T-helper 17 cell (primary cell): ENCODE measurements at places on chromosomes 3 and 15.
A peak's percentile ranks its signal among the peaks of the same experiment; 100 is the strongest.

DNA sequence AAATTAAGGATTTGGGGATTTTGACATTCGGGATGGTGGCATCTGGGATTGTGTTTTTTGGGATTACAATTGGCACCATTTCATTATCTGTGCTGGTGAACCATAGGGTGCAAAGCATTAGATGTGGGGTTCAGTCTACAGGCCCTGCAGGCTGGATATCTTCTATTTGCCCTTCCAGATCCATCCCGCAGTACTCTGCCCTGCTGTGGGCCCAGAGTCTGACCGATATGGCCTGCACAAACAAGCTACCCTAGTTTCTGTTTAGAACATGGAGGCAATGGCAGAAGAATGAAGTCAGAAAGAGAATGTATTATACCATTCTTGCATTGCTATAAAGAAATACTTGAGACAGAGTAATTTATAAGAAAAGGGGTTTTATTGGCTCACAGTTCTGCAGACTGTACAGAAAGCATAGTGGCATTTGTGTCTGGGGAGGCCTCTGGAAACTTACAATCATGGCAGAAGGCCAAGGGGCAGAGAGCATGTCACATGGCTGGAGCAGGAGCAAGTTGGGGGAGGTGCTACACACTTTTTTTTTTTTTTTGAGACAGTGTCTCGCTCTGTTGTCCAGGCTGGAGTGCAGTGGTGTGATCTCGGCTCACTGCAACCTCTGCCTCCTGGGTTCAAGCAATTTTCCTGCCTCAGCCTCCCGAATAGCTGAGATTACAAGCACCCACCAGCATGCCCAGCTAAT is 93.7 kb downstream of the NCEH1 start:
- DNase-seq, result no peak

- no peak for DNase-seq
These were observed 8.6 kb downstream of the SPG11 start for GRCh38 chr15:44654858-44655257.

DNA sequence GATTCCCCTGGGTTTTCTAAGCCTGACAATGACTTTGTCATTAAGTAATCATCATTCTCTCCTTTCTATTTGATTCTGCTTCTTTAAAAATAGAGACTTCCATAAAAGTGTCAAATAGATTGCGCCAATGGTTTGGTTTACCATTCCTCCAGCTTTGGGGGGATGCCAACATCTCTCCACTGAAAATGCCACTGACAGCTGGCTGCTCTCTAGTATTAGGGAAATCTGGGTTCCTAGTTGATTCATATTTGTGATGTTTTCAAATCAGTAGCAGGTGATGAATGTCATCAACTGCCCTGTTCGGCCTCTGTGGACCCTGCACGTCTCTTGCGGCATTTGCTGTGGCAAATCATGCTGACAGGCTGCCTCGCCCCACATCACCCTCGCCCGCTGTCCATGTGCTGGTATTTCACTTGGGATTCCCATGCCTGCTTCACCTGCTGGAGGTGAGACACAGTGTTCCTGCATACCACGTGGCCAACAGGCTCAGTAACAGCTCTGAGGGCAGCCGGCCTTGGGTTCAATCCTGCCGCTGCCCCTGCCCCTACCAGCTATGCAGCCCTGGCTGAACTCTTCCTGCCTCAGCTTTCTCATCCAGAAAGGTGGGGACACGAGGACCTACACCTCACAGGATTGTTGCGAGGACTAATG is 28.1 kb downstream of the ZXDC start:
- DNase-seq, result no peak

- no peak for DNase-seq
These were observed 469.4 kb upstream of the ATP11B start for GRCh38 chr3:182323898-182324297.

GRCh38 chr3:52197499-52197841 is 490 bp upstream of the ALAS1 start:
- DNase-seq, result no peak

DNA sequence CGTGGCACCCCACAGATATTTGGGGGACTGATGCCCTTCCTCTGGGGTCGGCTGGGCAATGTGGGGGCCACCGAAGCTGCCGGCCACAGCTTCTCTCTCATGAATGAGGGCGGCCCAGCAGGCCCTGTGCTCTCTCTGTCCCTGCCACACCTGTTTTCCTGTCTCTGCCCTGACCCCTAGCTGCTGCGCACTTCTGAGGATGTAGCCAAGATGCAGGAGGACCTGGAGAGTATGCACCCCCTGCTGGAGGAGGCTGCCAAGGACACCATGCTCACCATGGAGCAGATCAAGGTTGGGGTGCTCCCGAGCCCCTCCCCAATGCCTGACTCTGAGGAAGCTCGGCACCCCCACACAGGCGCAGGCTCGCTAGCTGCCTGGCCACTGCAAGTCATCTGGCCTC is 59.7 kb downstream of the SEMA3G start:
- DNase-seq, result no peak

DNA sequence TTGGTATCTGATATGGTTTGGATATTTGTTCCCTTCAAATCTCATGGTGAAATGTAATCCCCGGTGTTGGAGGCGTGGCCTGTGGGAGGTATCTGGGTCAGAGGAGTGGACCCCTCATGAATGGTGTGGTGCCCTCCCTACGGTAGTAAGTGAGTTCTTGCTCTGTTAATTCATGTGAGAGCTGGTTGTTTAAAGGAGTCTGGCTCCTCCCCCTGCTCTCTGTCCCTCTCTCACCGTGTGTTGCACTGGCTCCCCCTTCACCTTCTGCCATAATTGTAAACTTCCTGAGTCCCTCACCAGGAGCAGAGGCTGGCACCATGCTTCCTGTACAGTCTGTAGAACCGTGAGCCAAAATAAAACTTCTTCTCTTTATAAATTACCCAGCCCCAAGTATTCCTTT is 246.9 kb upstream of the AGTR1 start:
- no peak for DNase-seq

DNA sequence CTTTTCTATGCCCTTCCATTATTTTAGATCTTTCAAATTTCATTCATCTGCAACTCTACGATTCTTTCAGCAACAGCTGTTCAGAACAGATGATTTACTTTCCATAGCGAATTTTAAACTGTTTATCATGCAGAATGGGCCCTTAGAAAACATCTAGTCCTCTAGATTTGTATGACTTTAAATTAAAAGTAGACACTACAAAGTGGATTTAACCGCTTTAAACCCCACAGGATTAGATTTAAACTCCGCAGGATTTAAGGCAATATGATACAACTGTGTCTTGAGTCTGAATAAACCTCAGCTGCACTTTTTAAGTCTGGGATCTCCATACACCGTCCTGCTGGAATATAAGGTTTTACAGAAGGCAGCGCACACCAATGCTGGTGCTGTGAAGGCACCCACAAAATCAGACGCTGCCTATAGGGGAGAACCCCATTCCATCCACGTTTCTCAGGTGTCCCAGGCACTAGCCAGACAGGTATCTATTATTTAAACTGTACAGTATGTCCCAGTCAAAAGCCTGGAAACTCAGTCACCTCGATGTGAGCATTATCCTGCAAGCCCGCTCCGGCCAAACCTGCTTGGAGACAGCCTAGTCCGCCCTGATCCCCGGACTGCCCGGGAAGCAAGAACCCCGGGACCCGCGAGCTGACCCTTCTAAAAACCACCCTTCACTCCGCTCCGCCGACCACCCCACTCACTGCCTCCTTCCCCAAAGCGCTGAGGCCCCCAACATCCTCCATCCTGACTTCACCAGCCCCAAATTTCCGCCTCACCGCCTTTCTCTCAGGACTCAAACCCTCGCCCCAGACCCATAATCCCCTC is 768 bp downstream of the ANO10 start:
- DNase-seq, result no peak

DNA sequence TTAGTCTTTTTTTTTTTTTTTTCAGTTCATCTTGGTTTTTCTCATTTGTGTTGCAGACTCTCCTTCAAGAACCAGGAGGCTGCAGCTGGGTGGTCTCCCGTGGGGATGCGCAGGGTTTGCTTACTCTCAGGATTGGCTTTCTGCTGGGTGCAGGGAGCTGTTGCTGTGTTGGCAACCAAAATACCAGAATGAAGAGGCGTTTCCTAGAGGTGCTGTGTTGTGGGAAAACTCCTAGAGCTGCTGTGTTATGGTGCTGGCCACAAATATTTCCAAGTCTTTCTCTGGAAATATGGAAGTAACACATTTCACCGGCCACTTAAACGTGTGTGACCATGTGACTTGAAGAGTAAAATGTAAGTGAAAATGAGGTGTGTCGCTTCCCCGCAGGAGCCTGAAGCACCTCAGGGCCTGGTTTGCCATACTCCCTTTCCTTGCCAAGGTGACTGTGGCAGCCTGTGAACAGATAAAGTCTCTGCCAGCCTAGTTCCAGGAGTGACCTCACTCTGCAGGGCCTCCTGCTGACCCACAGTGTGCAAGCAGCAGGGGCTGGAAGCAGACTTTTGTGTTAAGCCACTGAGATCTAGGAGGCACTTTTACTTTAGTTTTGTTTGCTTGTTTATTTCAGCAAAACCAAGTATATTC is 258.9 kb downstream of the ADAMTS17 start:
- DNase-seq, result no peak

- no peak for DNase-seq
These were observed 730.7 kb downstream of the SQOR start for GRCh38 chr15:46365572-46365971.

- no peak for DNase-seq
These were observed 104.5 kb downstream of the TFG start for GRCh38 chr3:100813828-100814227.

GRCh38 chr15:70488002-70488605 is 275.3 kb downstream of the UACA start:
- peak; percentile 51 for DNase-seq

DNA sequence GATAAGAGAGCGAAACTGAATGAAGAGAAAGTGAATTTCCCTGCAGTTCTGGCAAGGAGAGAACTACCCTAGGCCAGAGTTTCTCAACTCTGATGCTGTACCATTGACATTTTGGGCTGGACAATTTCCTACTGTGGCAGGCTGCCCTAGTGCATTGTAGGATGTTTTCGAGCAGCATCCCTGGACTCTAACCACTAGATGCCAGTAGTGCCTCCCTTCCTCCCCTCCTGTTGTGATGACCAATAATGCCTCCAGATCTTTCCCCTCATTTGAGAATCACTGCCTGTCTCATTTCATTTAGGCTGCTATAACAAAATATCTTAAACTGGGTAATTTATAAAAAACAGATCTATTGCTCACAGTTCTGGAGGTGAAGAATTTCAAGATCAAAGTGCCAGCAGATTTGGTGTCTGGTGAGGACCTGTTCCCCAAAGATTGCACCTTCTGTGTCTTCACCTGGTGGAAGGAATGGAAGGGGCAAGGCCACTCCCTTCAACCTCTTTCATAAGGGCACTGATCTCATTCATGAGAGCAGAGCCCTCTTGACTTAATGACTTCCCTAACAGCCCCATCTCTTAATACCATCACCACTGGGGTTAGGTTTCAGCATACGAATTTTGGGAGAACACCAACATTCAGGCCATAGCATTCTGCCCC is 188.9 kb upstream of the MEIS2 start:
- DNase-seq, result no peak

GRCh38 chr15:92924216-92924615 is 24.1 kb downstream of the CHD2 start:
- no peak for DNase-seq

GRCh38 chr3:190261015-190261414 is 61.2 kb downstream of the CLDN1 start:
- no peak for DNase-seq

- no peak for DNase-seq
These were observed at the start of gene SH3GL3 for GRCh38 chr15:83446904-83447709. Gene SH3GL3 (plus strand): TSS chr15:83447341. CDS start chr15:83447534, 193 bp downstream.

- peak; percentile 68 for DNase-seq
These were observed 14.6 kb downstream of the XIRP1 start for GRCh38 chr3:39177708-39178332.

- DNase-seq, result no peak
These were observed 3.1 kb upstream of the RAD54L2 start for GRCh38 chr3:51535146-51536019.

DNA sequence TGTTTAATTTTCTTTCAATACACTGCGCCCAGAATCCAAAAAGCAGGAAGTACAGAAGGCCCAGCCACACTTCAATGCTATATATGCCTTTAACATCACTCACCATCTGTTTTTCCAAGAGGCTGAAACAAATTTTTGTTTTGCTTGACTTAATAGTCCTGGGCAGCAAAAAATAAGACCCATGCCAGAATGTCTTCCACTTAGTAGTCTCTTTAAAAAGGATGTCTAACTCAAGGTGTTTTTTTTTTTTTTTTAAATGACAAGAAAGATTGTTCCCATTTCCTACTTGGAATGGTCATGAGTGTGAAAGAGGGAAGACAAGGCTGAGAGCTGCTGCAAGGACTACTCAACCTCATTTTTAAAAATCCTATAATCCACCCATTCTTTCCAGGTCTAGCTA is 590.3 kb upstream of the SGO1 start:
- DNase-seq, result no peak

DNA sequence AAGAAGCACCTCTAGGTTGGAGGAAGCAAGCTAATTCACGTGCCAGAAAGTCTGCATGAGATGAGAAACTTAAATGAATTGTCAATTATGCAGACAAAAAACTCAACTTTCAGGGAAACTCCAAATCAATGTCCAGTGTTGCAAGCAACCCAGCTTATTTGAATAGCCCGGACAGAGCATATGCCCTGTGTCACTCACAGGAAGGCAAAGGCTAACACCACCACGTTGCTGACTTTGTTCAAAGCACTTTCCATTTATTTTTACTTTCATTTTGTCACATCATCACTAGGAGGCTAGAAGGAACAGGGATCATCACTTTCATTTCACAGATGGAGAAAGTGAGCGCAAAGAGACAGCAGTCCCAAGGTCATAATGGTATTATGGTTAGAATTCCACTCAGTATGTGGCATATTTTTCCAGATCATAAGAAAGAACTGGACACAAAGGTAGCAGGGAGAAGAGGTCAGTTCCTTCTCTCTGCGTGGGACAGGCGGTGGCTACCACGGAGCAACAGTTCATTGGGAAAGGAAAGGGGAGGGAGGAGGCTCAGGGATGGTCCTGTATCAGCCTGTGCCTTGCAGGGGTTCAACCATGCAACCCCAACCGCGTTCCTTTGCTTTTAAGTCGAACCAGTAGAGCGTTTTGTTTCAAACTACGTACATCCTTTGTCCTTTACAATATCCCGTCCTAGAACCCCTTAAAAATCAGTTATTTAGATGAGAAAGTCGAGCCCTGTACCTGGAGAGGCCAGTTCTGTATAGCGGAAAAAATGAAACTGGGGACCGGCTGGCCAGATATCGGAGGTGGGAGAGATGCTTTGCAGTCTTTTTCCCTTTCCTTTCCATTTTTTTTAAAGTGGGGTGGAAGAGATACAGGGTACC is 1.1 kb downstream of the HEG1 start:
- DNase-seq, result no peak

DNA sequence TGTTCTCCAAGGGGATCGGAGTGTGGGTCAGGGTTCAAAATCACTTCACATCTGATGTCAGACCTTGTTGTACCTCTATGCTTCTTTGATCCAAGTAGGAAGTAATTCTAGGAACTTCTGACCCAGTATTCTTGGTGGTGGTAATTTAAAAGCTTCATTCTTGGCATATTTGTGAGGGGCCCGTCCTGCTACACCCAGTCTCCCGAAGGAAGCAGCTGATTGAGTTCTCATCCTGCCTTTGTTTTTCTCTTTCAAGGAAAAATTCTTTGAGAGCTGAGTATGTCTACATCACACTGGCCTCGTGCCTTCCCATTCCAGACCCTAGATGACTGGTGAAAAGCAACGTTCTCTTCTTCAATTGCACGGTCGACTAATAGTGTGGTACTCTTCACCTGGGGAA is 234.4 kb upstream of the TPRG1 start:
- DNase-seq, result no peak
